ENCODE measurements at places on chromosomes 5 and 9.

- DNase-seq: no peak
Observed at GRCh38 chr5:36720688-36721087, 114.3 kb downstream of the SLC1A3 start.

- no peak for DNase-seq
Observed at GRCh38 chr5:82931110-82931509, 146.1 kb downstream of the TMEM167A start.

- DNase-seq: no peak
Observed at GRCh38 chr5:65355301-65355700, 126.4 kb downstream of the ADAMTS6 start.

- DNase-seq: no peak
Observed at GRCh38 chr9:76572151-76572550, 113.2 kb downstream of the GCNT1 start.

- DNase-seq: no peak
Observed at GRCh38 chr9:90855208-90855902, 53.7 kb downstream of the SYK start.

DNA sequence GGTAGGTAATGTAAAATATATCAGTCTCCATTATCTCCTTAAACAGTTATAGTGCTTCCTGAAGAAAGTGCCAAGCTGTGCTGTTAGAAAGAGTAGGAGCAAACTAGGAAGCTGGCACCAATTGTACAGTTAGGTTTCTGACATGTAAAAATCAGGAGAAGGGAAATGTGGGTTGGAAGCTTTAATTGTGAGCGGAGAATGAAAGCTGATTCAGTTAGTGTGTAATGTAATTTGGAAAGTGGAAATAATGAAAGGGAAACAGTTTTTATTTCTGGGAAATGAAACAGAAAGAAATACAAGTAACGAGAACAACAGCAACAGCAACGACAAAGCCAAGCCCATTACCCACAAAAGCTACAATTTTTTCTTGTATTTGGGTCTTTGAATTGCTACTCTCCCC lies 48.8 kb upstream of the JAK2 start:
- DNase-seq: no peak

DNA sequence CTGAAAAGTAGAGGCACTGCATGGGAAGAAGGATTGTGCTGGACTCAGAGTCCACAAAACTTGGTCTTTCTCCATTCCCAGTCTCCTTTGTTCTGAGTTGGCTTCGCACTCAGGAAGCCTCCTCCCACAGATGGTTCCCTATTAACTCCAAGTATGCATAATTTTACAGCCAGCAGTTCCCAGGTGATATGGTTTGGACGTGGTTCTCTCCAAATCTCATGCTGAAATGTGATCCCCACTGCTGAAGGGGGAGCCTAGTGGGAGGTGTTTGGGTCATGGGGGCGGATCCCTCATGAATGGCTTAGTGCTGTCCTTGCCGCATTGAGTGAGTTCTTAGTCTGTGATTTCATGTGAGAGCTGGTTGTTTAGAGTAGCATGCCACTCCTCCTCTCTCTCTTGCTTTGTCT lies 86.6 kb downstream of the FEM1C start:
- no peak for DNase-seq

DNA sequence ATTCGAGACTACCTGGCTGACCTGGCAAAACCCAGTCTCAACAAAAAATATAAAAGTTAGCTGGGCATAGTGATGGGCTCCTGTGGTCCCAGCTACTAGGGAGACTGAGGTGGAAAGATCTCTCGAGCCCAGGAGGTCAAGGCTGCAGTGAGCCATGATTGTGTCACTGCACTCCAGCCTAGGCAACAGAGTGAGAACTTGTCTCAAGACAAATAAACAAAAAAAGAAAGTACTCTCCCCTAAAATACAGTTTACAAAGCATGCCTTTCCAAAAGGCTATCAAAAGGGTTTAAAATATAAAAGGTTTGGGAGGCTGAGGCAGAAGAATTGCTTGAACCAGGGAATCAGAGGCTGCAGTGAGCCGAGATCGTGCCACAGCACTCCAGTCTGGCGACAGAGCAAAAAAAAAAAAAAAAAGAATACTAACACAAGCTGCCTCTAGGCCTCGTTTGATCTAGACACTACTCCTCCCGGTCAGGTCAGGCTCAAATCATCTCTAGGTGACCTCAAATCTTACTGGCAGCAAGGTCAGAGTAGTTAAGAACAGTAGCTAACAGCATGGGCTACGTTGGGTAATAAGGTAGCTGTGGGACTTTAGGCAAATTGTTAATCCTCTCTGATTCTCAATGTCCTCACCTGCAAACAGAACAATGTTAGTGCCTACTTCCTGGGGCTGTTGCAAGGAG lies 9.3 kb downstream of the NAIF1 start:
- no peak for DNase-seq

DNA sequence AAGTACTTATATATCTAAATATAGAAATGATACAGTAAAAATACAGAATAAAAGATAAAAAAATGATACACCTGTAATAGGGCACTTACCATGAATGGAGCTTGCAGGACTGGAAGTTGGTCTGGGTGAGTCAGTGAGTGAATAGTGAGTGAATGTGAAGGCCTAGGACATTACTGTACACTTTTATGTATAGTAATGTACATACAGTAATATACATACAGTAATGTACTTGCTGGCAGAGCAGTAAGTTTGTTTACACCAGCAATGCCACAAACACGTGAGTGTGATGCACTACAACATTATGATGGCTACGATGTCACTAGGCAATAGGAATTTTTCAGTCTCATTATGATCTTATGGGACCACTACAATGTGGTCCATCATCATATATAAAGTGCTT lies 34.2 kb downstream of the SUSD1 start:
- DNase-seq: no peak

DNA sequence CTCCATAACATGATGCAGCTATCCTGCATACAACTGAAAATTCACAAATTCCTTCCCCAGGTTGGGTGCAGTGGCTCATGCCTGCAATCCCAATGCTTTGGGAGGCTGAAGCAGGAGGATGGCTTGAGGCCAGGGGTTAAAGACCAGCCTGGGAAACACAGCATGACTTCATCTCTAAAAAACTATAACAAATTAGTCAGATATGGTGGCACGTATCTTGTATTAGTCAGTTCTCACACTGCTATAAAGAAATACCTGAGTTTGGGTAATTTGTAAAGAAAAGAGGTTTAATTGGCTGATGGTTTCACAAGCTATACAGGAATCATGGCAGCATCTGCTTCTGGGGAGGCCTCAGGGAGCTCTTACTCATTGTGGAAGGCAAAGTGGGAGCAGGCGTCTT lies 56.4 kb upstream of the DAPK1 start:
- DNase-seq: no peak

- peak; percentile 59 for DNase-seq
Observed at GRCh38 chr5:67998709-67999261, 216.8 kb upstream of the PIK3R1 start.

DNA sequence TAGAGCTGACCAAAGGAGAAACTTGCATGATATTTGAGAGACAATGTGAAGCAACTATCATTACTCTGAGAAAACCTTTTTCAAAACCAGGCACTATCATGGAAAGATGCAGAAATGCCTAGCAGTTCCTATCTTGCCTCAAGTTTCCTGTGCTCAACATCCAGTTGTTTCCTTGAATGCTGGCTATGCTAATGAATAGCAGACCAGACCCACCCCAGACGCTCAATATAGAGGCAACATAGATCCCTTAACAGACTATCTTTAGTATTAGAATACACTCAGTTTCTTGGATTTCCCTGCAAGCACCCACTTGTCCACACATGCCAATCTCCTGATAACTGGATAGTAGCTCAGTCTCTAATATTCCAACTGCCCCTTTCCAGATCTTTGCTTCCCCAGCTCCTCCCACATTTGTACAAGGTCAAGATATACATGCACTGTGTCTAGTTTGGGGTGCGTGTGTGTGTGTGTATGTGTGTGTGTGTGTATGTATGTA lies 93.3 kb upstream of the PCSK5 start:
- DNase-seq: no peak

- DNase-seq: no peak
Observed at GRCh38 chr9:134486143-134486591, 155.4 kb upstream of the COL5A1 start.

- DNase-seq: no peak
Observed at GRCh38 chr9:94649100-94649819, 9.9 kb upstream of the FBP1 start.

DNA sequence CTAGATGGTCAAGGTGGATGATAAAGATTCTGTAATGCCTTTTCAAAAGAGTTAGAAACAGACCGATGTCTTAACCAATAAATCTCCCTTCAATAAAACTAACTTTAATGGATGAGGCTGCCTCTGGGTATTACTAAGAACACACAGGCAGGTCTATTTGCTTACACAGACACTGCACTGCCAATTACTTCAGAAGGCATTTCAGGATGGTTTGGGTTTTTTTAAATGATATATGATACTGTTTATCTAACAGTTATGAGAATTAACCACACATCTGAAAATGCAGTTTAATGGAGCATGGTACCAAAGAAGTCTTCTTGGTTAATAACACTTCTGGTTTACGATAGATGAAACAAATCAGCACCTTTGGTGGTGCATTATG lies 367.9 kb upstream of the GRAMD2B start:
- DNase-seq: no peak

DNA sequence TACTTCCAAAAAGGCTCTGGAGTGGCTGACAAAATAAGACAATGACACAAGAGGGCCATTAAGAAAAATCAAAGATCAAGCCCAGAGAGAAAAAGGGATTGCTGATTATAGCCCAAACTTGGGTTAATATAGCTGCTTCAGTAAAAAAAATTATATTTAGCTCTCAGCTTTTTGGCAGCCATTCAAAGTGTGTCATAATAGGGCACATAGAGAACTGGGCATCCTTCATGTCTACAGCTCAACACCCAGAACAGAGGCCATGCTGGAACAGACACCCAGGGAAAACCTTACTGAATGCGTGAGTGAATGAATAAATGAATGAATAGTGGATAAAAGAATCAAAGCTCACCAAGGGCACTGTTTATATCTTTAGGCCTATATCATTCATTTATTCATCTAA lies 110.1 kb downstream of the SLIT3 start:
- no peak for DNase-seq

DNA sequence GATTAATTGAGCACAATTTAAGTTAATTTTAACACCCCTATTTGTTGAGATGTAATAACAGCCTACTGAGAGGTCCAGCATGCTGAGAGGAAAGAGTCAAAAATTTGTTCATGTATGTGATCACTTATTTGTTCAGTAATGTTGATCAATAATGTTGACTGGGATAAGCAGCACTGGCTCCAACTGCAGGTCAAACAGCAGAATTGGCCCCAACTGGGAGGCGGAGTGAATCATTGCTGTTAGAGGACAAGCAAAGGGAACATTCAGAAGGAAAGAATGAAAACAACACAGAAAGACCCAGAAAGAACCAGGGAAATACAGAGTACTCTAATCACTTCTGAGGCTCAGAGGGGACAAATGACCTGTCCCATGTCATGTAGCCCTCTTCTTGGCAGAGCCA lies 221.1 kb downstream of the COMMD10 start:
- no peak for DNase-seq

GRCh38 chr5:112276991-112277390 lies 142.1 kb downstream of the EPB41L4A start:
- no peak for DNase-seq

DNA sequence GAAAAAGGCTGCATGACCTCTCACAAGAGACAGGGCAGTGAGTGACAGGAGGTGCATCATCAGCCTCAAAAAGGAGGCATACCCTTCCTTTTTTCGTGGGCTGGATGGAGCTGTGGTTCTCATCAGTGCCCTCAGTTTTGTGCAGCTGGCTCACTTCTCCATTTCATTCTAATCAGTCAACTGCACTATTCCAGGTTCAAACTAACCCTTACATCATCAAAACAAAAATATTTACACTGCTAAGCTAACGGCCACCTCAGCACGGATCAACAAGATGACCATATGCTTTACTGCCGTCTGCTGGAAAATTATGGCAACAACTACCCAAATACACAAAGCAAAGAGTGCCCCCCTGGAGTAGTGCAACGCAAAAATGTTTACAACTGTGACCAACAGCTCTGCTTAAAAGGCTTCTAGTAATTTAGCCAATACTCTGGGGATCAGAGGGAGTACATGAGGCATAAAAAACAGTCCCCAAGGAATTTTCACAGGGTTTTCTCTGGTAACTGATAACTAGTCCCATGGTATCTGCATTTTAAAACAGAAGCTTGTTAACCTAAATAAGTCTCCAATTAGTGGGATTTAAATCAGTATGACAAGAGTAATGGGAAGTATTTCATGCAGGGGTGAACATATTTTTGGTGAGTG lies 10.8 kb downstream of the KCNV2 start:
- peak; percentile 71 for DNase-seq

GRCh38 chr5:169706758-169707450 lies 69.8 kb downstream of the DOCK2 start:
- no peak for DNase-seq

DNA sequence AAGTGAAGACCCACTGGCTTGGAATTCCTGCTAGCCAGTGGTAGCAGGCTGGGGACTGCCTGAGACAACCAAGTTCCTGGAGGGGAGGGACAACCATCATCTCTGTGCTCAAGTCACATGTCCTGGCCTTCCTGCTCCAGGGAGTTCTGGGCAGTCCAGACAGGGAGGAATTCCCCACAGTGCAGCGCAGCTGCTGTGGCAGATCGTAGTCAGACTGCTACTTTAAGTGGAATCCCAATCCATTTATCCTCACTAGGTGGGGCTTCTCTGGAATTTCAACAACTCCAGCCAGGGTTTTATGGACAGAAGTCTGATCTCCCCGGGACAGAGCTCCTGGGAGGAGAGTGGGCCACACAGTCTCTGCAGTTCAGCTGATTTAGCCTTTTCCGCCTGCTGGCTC lies 20.9 kb upstream of the OR5C1 start:
- no peak for DNase-seq

DNA sequence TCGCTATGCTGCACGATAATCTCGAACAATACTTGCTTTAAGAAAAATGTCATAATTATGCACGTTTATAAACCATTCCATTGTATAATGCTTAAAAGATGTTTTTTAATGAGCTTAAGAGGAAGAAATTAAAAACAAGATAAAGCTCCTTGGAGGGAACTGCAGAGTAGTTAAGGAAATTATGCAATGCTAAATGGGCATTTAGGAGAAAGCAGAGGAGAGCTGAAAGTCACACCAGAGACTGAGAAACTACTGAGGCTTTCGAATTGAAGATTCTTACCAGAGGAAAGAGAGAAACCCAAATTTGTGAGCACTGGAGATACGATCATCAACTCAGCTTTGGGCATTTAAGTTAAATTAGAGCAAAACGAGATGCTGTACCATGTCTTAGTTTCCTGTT lies 119.4 kb downstream of the CDH10 start:
- DNase-seq: no peak

DNA sequence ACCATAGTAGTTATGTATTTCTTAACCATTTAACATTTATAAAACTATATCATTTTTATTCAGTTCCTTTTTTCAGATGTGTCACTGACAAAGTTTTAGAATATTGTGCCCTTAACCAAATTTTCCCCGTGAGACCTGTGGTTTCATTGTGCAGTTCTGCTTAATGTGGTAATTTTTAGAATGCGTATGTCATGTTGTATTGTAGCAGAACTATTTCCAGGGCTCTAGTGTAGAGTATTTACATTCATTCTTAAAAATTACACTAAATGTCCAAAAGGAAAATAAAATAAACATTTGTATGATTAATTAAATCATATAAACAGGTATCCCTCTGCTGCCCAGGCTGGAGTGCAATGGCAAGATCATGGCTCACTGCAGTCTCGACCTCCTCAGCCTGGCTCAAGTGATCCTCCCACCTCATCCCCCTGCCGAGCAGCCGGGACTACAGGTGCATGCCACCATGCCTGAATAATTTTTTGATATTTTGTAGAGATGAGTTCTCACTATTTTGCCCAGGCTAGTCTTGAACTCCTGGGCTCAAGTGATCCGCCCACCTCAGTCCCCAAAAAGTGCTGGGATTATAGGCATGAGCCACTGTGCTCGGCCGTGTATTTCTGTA lies 15.4 kb downstream of the SERINC5 start:
- no peak for DNase-seq

Measured in testis (tissue), 5 donors.